ENCODE measurements at places on chromosomes 1 and 21.

DNA sequence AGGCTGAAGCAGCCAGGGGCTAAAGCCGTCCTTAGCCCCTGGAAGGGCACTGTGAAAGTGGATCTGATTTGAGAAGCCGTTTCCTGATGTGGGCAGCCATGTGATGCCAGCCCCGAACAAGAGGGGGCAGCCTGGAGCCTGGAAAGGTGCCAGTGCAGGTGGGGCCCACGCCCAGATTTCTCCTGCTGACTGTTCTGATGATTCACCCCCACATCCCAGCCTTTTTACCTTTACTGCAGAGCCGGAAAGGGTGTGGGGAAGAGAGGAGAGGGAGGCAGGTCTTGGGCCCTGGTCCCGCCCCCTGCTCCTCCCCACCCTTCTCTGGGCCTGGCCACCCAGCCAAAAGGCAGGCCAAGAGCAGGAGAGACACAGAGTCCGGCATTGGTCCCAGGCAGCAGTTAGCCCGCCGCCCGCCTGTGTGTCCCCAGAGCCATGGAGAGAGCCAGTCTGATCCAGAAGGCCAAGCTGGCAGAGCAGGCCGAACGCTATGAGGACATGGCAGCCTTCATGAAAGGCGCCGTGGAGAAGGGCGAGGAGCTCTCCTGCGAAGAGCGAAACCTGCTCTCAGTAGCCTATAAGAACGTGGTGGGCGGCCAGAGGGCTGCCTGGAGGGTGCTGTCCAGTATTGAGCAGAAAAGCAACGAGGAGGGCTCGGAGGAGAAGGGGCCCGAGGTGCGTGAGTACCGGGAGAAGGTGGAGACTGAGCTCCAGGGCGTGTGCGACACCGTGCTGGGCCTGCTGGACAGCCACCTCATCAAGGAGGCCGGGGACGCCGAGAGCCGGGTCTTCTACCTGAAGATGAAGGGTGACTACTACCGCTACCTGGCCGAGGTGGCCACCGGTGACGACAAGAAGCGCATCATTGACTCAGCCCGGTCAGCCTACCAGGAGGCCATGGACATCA, at the start of gene SFN:
Gene SFN, plus strand, starts transcription at position 369 of the 904 bp plus-strand sequence. Its CDS starts 64 bp downstream, at position 433.
- no peak for DNase-seq

DNA sequence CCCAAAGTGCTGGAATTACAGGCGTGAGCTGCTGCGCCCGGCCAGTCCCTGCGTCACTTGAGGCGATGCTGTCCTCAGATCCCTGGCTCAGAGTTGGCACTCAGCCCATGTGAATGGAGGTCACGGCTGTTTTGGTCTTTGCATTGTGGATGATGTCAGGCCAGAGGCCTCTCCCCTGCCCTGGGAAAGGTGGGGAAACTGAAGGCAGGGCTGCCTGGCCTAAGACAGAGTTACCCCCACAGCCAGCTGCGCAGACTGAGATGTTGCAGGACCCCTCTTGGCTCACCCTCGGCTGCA, 821 bp downstream of the MASP2 start:
- no peak for DNase-seq

- DNase-seq = no peak
Observed at GRCh38 chr1:182670032-182670749, 14.2 kb downstream of the RGS8 start.

- DNase-seq = no peak
Observed at GRCh38 chr1:4778056-4778455, 123.6 kb downstream of the AJAP1 start.

DNA sequence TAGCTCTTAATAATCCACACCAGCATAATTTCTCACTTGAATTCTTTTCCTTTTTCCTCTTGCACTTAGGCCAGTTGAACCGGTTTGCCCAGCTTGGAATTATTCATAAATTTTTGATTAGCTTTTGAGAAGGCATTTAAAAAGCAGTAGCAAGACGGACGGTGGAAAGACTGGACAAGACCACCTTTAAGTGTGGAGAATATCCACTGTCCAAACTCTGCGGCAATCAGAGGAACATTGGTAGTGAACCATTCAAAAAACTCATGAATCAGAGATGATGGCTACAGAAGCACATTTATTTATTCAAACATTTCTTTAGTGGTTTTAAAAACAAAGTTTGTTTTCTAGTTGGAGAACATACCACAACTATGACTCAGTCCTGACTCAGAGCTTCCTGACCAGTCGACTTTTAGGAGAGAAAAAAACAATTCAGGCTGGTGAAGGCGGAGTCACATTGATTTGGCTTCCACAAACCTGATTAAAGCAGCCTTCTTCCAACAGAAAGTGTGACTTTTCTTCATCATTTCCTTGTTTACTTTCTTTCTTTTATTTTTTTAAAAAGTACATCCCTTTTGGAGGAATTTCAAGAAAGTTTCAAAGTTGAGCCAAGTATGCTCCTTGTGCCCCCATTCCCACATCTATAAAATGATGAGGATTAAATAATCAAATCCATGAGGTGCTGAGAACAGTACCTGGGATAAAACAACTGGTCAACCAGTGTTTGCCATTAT, 128.8 kb downstream of the ADSS2 start:
- no peak for DNase-seq

- DNase-seq = no peak
Observed at GRCh38 chr1:7012461-7012924, 227.2 kb downstream of the CAMTA1 start.

GRCh38 chr1:154236855-154237254, 16.1 kb downstream of the UBAP2L start:
- no peak for DNase-seq

GRCh38 chr1:68979891-68980290, 483.0 kb upstream of the DEPDC1 start:
- DNase-seq = no peak

- no peak for DNase-seq
Observed at GRCh38 chr1:39954324-39954869, 548 bp upstream of the MFSD2A start.

DNA sequence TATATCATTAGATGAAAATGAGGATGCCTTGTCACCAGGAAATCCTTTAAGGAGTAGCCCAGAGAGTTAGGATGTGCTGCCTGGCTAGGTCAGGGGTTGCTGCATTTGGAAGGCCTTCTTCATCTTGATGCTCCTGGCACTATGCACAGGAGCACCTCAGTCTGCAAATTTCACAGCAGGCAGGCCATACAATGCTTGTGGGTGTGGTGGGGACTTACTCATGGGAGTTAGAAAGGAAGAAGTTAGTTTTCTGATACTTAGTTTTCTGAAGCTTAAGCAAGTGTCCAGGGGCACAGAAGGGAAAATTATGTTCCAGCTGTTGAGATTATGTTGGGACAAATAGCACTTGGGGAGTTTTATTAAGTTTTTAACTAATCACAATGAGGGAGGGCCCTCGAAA, 11.4 kb downstream of the HLX start:
- no peak for DNase-seq

GRCh38 chr1:174700775-174701174, 253.0 kb downstream of the GPR52 start:
- no peak for DNase-seq

GRCh38 chr1:111204201-111204982, 3.9 kb upstream of the DENND2D start:
- no peak for DNase-seq

DNA sequence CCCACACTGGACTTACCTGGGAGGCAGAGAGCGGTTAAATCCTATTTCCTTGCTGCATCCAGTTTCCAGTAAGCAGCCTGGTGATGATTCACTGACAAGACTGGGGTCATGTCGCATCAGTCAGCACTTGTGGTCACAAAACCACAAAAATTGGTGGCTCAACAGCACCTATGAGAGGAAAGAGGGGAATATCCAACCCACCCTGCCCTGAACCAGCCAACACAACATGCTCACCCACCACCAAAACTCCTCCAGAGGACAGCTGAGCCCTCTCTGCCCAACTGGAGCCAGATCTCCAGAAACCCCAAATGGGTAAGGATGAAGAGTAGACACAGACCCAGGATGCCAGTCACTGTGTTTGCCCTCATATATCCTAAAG, 64.0 kb downstream of the CD46 start:
- DNase-seq = no peak

- no peak for DNase-seq
Observed at GRCh38 chr1:66248746-66249145, 285.2 kb upstream of the SGIP1 start.

DNA sequence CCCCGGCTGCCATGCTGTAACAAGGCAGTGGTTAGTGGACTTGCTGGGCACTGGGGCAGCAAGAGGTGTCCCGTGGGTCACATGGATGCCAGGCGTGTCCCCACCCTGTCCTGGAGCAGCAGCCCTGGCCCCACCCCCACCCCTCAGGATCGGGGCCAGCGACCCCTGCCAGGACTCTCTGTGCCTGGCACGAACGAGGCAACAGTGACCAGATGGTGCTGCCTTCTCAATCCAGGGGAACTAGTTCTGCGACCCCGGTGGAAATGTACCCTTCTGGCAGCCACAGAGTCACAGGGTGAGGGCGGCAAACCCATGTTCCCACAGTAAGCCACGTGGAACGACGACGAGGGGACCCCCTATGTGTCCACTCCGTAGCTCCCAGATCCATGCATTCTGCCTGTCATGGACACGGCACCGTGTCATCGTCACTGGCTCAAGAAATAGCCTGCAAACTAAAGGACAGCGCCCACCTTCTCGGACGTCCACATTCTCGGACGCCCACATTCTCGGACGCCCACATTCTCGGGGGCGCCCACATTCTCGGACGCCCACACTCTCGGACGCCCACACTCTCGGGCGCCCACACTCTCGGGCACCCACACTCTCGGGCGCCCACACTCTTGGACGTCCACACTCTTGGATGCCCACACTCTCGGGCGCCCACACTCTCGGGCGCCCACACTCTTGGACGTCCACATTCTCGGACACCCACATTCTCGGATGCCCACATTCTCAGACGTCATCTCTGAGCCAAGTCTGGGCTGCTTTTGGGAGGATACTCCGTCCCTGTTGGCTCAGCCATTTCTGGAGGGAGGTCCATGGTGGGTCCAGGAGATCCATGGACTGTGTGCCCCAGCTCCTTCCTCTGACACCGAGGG, 19.6 kb upstream of the ACTRT2 start:
- DNase-seq = no peak

GRCh38 chr1:198167436-198167934, 10.7 kb downstream of the NEK7 start:
- DNase-seq = no peak

DNA sequence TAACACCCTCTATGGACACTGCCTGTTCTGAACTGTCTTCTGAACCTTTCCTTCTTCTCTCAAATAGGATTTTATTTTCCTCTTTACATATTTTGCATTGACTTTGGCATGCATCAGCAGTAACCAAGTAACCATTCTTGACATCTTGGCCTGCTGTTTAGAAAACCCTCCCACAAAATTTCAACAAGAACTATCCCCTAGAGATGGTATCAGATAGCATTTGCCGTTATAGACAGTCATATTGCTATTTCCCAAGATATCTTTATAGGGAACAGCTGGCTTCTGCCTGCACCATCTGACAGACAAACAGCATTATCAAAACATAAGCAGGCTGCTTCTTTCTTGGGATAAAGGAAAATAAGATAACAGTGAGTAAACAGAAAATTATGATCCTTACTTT, 54.7 kb downstream of the LHX8 start:
- DNase-seq = no peak

DNA sequence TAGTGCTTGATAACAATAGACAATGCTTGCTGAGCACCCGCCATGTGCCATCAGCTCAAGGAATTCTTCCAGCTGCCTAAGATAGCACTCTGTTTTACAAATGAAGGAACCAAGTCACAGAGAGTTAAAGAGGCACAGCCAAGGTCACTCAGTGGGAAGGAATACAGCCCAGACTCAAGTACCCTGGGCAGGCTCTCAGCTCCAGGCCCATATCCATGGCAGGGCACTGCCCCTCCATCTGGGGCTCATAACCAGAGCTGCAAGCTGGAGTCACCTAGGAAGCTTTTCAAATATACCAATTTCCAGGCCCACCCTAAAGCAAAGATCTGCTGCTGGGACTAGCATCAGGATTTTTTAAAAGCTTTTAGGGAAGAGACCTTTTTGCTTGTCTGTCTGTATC, 1.6 kb downstream of the CLEC20A start:
- DNase-seq = no peak

- DNase-seq = no peak
Observed at GRCh38 chr21:39176271-39176709, 7.0 kb downstream of the PSMG1 start.

DNA sequence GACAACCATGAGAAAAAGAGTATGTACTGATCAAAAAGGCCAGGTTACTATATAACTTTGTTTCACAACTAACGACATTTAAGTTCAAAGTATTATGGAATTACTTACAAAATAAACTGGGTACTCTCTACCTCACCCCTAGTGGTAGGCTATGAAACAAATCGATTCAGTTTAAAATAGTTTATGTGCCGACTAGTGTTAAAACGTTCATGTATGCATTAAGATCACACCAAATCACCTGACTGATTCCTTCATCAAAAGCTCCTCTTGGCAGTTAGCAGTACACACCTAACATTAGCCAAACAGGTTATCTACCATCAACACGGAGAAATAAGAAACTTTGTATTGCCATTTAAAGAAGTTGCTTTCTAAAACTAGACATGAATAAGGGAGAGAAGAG, 137.1 kb downstream of the AKT3 start:
- no peak for DNase-seq

GRCh38 chr1:61287734-61288133, 205.4 kb downstream of the NFIA start:
- DNase-seq = no peak

DNA sequence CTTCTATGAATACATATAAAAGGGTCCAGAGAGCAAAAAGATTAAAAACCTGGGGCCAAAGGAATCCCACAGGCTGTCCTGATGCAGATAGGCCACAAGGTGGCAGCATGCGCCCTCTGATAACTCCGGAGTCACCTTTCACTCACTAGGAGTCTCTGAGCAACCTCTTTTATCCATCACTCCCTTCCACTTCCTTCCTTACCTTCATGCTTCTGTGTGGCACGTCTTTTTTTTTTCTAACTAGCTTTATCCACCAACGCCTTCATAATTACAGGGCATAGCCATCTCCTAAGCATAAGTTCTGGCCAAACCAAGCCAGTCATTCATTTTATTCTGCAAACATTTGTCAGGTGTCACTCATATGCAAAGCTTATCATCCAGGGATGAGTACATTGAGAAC, 3.9 kb upstream of the PGLYRP4 start:
- DNase-seq = peak; percentile 11

GRCh38 chr1:195495720-195496635, 1112.3 kb downstream of the KCNT2 start:
- no peak for DNase-seq

DNA sequence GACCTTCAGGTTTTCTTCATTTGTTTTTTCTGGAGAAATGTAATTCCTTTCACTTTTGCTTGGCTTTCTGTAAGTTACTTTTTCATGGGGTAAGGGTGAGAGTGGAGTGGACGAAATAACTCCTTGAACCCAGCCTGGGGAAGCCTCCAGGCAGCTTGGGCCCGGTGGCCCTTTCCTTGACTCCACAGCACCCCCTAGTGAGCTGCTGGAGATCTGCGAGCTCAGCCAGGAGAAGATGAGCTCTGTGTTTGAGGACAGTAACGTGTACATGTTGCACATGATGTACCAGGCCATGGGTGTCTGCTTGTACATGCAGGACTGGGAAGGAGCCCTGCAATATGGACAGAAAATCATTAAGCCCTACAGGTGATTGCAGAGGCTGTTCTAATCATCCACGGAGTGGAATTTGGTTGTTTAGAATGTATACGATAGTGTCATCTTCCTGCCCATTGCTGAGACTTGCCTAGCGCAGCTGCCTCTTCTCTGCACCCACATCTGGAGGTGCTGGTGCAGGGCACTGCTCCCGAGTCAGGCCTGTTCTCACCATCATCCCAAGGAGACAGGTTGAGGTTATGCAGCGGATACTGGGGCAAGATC, 51.0 kb downstream of the SMYD2 start:
- DNase-seq = peak; percentile 9
